Esophagus muscularis mucosa (tissue), 4 donors: ENCODE measurements at places on chromosomes 4 and X. TPM values are rescaled to one million over a fixed set of nuclear protein-coding genes. Genes with fewer than 3 reads are reported as not detected.

The RXFP1 gene
- not detected for total RNA-seq

The ALPK1 gene
- 15.6 TPM for total RNA-seq

The RIPPLY1 gene
- total RNA-seq: not detected

The NHSL2 gene
- total RNA-seq: 20.8 TPM
